ENCODE measurements at places on chromosomes 16 and 17.
A peak's percentile ranks its signal among the peaks of the same experiment; 100 is the strongest.

GRCh38 chr16:79328402-79329165, 272.0 kb downstream of the MAF start:
- no peak for DNase-seq

GRCh38 chr16:3857189-3858043, 23.1 kb downstream of the CREBBP start:
- DNase-seq = peak; percentile 61

- DNase-seq = no peak
Measured at GRCh38 chr16:8763899-8764298, 33.5 kb downstream of the TMEM186 start.

DNA sequence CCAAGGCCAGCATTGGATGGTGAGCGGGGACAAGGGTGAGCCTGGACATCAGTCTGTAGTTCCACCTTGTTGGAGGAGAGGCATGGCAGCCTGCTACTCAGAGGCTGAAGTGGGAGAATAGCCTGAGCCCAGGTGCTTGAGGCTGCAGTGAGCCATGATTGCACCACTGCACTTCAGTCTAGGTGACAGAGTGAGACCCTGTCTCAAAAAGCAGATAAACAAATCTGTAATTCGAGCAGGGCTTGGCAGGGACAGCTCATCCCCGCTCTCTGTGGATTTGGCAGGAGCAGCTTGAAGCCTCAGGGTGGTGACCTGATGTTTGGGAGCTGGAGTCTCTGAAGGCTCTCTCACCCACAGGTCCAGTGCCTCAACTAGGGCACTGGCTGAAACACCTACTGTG, 38.6 kb upstream of the ZCCHC14 start:
- DNase-seq = no peak

DNA sequence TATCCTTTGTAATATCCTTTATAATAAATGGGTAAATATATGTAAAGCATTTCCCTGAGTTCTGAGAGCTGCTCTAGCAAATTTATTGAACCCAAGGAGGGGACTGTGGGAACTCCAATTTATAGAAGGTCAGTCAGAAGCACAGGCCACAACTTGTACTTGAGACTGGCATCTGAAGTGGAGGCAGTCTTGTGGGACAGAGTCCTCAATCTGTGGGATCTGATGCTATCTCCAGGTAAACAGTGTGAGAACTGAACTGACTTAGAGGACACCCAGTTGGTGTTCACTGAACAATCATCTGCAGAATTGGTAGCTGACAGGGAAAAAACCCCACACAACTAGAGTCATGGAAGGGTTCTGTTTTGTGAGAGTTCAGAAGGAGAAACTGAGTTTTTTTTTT, 34.0 kb downstream of the AKAP10 start:
- no peak for DNase-seq

DNA sequence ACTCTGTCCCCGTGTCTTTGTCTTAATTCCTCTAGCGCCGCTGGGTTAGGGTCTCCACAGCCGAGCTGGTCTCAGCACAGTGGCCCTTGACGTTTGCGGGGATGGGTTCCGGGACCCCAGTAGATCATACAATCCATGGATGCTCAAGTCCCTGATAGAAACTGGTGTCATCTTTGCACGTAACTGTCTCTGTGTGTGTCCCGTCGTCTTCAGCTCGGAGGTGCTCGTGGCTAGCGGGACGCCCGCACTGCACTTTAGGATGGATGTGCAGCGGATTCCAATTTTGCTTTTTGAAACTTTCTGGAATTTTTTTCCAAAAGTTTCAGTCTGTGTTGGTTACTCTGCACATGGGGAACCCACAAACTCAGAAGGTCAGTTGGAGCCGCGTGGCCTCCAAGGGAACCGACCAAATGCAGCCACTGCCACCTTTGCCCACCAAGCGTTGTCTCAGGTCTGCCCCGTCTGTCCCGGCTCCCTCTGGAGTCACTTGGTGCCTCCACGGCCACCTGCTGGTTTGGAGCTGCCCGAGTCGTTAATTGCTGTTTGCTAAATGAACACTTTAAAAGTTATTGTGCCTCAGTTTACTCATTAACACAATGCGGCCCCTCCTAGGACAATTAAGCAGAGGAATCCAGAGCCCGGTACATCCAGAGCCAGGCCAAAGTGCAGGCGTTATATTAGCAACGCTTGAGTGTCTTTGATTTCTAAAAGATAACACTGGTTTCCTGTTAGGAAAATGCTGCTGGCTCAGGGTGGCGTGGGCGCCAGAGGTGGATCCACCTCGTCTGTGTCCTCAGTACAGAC, 5.3 kb upstream of the DPEP1 start:
- no peak for DNase-seq

- DNase-seq = no peak
Measured at GRCh38 chr16:1199347-1200013, 25.6 kb downstream of the TPSG1 start.

DNA sequence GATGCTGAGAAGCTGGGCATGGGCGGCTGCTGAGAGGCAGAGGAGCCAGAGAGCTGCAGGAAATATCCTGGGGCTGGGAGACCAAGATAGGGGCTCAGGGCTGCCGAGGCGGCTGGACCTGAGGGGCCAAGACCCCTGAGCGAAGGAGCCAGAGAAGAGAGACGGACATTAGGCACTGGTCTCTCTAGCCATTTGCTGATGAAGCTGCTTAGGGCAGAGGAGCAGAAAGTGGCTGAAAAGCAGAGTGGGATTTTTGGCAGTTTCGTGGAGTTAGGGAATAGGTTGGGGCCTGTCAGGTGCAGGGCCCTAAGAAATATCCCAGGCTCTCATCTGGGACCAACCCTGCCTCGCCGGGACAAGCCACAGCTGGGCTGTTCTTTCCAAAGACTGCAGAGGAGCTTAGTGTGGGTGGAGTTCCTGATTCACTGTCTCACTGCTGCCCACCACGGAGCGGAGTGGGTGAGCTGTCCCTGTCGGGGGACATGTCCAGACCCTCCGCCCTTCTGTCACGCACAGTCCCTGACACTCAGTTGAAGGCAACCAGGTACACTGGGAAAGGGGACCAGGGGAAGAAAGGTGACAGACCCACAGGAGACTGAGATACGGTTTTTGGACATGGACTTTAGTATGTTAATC, 11.3 kb upstream of the DNASE1 start:
- no peak for DNase-seq

DNA sequence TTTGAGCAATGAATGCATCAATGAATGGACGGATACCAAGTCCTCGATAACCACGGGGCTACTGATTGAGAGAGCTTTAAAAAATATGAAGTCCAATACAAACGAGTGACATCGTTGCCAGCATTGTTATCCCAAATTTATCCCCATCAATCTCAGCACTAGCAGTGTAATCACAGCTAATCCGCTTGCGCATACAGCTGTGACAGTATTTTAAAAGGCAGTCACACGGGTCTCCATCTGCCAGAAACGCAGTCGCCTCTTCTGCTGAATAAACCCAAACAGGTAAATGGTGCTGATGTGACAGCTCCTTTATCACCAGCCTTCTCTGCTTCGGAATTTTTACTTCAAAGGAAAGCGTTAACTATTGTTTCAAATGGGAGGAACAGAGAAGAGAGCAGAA, 311.1 kb downstream of the XYLT1 start:
- no peak for DNase-seq

DNA sequence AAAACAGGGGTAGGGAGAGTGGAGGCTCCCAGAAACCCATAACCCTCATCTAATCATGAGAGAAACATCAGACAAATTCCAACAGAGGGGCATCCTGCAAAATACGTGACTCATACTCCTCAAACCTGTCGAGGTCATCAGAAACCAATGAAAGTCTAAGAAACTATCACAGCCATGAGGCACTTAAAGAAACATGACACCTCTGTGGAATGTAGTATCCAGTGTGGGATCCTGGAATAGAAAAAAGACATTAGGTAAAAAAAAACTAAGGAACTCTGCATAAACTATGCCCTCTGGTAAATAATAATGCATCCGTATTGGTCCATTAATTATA, 16.4 kb downstream of the CDH5 start:
- DNase-seq = peak; percentile 59

DNA sequence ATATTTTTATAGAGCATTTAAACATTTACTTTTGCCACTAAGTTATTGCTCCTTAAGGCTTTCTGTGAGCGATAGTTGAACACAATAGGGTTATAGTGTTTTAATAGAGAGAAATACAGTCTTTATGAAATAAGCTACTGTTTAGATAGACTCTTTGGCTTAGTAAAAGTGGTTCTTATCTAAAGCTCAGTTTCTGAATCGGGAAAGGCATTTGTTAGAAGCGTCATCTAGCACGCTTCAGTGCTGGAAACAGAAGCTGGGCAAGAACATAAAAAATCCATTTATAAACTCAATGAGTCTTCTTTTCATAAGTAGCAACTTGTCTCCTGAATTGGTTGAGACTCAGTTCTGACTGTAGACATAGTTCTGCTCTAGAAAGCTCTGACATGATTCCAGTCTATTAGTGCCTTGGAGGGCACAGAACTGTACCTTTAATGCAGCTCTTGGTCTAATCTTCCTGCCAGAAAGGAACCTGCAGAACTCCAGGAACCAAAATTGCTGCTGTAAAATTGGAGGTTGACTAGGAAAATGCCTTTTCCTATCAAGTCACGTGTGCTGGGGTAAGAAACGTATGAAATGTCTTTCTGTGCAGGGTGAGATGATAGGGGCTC, 55.4 kb upstream of the DNAJA2 start:
- no peak for DNase-seq

DNA sequence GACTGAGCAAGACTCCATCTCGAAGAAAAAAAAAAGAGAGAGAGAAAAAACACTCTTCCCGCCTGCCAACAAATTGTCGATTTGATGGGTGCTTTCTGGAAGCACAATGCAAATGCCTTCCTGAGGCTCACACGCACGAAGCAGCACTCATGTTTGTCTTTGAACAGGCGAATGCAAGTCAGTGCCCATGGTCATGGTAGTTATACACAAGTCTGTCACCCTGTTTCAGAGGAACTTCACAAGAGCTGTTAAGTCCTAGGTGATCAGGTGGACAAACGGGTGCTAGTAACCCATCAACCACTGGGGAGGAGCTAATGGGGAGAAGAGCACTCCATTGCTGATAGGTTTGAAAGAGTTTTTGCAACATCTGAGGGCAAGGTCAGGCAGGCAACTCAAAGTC, 6.5 kb upstream of the DNAI2 start:
- no peak for DNase-seq

GRCh38 chr16:25064937-25065336, 46.6 kb upstream of the LCMT1 start:
- no peak for DNase-seq

DNA sequence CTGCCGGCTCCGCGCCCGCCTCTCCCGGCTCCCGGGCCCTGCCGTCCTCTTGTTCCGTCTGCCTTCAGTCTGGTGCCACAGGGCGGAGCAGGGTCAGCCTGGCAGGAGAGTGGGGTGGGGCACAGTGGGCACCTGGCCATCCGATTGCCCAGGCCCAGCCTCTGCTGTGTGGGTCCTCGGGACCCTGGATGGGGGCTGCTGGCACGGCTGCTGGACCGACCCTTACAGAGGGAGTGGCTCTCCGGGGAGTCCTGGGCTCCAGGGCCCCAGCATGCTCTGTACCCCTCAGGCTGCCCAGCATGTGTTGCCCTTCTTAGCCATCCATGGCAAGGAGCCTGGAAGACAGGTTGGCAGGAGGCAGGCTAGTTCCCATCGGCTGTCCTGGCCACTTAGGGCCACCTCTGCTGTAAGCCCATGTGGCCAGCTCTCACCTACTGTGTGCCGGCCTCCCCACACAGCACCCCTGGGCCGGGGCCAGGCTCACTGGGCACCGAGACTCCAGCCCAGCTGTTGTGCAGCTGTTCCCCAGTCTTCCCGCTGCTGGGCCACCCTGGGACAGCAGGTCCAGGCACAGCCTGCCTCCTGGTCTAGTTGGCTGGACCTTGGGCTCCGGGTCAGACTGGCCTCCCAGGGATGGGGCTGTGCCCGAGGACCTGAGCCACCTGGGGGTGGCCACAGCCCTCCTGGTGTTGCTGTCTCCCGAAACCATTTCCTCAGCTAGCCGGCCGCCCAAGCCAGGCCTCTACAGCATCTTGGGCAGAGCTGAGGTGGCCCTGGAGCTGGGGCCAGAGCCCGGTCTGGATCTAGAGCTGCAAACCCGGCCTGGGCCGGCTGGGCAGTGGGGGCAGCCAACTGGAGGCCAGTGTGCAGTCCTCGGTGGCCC, 24.9 kb downstream of the BAHCC1 start:
- DNase-seq = peak; percentile 49

DNA sequence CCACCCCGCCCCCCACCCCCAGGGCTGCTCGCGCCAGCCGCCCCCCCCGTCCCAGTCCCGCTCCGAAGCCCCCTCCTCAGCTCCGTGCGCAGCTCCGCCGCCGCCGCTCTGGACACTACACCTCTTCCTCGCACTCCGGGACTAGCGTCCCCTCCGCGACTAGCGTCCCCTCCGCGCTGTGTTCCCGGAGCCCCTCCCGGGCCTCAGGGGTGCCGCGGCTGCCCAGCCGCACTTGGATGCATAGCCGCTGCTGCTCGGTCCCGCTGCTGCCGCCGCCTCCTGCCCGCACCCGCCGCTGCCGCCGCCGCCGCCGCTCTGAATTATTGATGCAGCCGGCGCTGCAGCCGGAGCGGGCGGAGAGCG, at the start of gene CBLN1:
Gene CBLN1 (minus strand): TSS at position 359 of the 363 bp plus-strand sequence. CDS start 373 bp downstream, outside the sequence.
- peak; percentile 21 for DNase-seq

GRCh38 chr17:30323262-30323894, 10.5 kb downstream of the TMIGD1 start:
- DNase-seq = no peak

GRCh38 chr16:1430214-1430758, 592 bp upstream of the PERCC1 start:
- DNase-seq = no peak

- DNase-seq = peak; percentile 37
Measured at GRCh38 chr16:4245077-4245791, 3.4 kb upstream of the SRL start.

GRCh38 chr17:21368545-21369246, 7.5 kb upstream of the KCNJ12 start:
- no peak for DNase-seq

DNA sequence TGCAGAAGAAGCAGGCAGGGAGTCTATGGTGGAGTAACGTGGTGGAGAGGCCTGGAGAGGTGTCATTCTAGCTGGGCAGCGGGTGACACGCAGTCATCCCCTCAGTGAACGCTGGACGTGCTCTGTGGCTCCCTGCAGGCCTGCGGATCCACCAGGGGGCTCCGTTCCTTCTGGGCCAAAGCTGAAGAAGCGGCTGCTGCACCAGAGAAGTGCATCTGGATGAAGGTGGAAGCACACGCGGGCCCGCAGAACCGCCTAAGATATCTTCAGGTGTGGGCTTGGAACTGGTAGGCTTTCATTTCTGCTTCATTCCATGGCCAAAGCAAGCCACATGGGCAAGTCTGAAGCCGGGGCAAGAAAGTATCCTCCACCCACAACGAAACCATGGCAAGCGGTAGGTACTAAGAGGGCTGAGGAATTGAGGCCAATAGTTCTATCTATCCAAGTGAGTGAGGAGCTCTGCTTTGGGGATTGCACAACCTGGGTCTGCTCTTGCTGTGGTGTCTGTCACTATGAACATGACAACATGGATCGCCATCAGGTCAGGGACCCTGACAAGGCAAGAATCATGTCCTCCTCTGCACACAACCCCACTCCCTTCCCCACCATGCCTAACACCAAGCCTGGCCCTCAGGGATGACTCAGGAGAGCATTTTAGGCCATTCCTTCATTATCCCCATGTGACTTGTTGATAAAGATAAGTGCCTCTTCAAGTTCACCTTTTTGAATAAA, 78.9 kb upstream of the FBXO47 start:
- no peak for DNase-seq

- DNase-seq = no peak
Measured at GRCh38 chr17:59757470-59757869, 50.0 kb downstream of the VMP1 start.

Data from GM03348 (cell line).